Fibroblast of skin of back (primary cell): ENCODE measurements at places on chromosomes 1 and 21.
A peak's percentile ranks its signal among the peaks of the same experiment; 100 is the strongest.

- DNase-seq: no peak
Measured at GRCh38 chr1:240914506-240914905, 302.6 kb upstream of the GREM2 start.

DNA sequence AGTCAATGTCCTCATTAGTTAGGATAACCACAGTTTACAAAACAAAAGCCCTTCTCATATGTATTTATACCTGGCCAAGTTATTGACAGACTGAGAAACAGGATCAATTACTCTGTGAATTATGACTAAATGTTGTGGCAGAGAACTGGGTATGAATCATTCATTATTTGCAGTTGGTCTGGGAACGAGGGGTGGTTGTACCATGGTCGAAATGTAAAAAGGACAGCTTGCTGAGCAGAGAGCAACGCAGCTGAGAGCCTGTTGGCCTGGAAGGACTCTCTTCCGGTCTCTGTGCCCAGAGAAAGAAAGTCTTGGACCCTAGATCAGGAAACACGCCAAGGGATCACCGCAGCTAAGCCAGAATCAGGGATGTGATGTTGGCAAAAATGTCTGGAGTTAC lies 169.6 kb downstream of the DISC1 start:
- no peak for DNase-seq

GRCh38 chr1:200374569-200375295 lies 35.1 kb downstream of the ZNF281 start:
- peak; percentile 86 for DNase-seq

DNA sequence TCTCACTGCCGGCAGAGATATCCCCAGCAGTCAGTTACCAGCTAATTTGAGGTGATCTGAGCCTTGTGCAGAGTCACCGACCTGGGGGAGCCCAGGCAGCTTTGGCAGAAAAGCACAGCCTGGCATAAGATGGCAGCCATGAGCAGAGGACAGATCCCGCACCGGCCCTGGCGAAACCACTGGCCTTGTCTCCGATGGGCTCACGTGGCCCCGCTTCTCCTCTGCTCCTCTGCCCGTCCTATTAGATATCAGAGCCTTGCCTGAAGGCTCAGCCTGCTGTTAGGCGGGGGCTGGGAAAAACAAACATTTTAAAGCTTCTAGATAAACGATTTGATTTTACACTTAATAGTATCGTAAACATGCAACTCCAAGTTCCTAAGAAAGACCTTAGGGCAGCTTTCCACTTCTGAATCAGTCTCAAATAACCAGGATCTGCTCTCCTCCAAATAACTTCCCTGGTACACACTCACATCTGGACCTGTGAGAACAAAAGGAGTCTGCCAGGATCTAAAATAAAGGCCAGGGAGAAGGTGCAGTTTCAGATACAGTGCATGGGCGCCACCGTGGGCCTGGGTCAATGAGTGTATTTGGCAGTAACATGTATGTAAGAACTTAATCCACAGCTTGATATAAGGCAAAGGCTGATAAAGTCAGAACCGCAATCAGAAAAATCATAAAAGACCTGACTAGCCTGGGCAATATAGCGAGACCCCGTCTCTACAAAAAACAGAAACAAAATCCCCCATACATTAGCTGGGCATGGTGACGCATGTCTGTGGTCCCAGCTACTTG lies 10.0 kb downstream of the EDARADD start:
- no peak for DNase-seq

- no peak for DNase-seq
Measured at GRCh38 chr1:181504399-181504842, 21.1 kb downstream of the CACNA1E start.

DNA sequence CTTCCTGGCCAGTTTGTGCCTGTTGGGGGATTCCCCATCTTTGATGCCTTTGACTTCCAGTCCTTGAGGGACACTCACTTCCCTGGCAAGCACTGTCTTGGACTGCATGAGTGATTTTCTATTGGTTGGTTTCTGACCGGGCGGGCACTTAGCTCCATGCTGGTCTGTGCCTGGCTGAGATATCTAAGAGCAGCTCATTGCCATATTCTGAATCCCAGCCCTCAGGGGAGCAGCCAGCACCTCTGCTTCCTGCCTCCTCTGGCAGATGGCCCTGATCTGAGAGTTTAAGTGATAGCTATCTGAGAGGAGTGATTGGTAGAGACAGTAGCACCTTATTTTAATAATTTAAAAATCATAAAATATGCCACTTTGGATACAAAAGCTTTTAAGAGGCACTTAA lies 52.5 kb downstream of the DISC1 start:
- DNase-seq: no peak

DNA sequence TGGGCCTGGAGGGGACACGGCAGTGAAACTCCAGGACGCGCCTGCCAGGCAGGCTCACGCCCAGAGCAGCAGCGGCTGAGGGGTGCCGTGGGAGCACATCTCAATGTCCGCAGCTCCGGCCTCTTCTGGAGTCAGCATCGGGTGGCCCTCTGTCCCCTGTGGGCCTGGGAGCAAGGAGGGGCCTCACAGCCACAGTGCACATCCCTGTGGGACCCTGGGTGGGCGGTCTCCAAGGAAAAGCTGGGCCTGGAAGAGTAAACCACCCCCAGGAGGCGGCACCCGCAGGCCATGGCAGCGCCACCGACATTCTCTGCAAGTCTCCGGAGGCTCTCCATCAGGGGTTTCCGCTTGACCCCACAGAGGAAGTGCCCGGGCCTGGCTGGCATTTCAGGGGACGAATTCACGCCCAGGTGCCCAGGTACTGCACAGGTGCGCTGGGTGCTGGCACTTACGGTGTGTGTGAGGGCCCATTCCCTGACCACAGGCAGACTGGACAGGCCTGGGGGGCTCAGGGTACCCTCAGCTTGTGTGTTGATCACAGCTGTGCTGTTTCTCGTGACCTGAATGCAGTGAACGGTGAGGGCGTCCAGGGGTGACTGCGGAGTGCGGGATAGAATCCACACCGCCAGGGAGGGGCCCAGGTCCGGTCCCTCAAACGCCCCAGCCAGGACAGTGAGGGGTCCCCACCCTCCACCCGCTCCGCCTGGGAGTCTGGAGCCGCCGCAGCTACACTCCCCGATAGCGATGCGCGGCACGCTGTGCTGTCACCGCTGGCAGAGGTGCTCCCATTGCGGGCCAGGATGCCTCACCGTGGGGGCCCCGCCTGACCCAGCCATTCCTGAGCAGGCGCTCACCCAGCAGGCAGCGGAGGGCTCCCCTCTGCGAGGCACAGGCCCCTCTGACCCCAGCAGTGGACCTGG lies 16.6 kb upstream of the RNF223 start:
- DNase-seq: no peak

DNA sequence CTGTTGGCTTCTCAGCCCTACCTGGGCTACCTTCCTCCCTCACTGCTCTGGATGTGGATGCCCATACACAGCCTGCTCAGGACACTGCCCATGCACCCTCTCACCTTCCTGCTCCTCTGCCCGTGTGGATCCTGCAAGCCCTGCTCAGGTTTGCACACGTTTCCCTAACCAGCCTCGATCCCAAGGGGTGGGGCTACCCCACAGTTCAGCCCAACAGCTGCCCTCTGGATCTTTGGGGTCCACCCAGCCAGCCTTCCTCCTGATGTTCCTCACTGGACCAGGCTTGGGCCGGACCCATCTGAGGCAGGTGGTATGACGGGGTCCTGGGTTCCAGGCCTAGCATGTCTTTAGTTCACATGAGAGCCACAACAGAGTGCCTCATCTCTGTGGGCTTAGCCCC lies 4.7 kb downstream of the TMEM54 start:
- DNase-seq: no peak

GRCh38 chr1:22204989-22205913 lies 62.4 kb upstream of the WNT4 start:
- no peak for DNase-seq

- DNase-seq: peak; percentile 16
Measured at GRCh38 chr1:185487026-185487425, 170.0 kb upstream of the IVNS1ABP start.

DNA sequence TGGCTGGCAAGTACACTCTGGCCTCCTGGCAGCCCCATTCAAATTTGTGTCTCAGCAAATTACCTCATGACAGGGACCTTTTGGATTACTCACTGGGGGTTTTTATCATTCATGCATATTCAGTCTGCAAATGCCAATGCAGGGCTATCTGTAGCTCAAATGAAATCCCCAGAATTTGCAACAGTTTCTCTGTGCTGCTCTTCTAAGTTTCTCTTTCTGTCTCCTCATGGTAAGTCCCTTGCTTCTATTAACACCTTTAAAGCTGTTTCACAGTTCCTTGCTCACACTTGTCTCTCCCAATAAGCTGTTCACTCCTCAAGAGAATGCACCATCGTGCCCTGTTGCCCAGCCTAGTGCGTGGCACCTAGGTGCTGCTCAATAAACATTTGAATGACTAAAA lies 3.3 kb upstream of the FAM78B start:
- no peak for DNase-seq

GRCh38 chr1:29451368-29451892 lies 215.1 kb downstream of the PTPRU start:
- DNase-seq: no peak

DNA sequence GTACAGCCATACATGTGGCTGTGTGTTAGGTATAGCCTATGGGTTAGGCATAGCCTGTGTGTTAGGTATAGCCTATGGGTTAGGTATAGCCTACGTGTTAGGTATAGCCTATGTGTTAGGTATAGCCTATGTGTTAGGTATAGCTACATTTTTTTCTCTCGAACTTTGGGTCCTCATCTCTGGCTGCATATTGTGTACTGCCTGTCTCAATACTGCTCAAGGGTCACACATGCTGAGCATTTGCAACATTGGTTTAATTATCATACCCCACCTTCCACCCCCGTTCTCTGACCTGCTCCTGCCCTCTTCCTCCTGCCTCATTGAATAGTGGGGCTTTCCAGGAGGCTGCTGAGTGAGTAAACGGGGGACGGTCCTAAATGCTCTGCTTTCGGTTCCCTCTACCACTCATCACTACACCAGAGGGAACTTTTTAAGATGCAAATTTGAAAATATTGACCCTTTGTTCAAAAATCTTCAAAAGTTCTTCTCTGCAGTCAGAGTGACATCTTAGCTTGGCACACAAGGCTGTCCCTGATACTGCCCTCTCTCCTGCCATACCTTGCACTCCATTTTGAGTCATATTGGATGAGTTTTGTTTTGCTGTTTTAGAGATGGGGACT lies 17.8 kb downstream of the OR2B11 start:
- DNase-seq: no peak

DNA sequence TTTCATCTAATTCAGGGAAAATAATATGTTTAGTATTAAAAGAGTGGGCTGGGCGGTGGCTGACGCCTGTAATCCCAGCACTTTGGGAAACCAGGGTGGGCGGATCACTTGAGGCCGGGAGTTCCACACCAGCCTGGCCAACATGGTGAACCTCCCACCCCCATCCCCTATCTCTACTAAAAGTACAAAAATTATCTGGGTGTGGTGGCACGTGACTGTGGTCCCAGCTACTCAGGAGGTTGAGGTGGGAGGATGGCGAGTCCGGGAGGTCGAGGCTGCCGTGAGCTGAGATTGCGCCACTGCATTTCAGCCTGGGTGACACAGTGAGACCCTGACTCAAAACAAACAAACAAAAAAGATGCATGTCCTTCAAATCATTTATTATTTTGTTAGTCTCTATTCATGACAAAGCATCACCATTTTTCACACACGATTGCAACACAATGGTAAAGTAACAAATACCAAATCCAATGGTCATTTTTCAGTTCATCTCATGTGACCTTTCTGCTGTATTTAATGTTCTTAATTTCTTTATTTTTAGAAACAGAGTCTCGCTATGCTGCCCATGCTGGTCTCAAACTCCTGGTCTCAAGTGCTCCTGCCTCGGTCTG lies 1.0 kb downstream of the MSH4 start:
- no peak for DNase-seq

- DNase-seq: no peak
Measured at GRCh38 chr1:221800831-221801230, 58.9 kb upstream of the DUSP10 start.

GRCh38 chr1:82690411-82690810 lies 889.7 kb downstream of the ADGRL2 start:
- no peak for DNase-seq

DNA sequence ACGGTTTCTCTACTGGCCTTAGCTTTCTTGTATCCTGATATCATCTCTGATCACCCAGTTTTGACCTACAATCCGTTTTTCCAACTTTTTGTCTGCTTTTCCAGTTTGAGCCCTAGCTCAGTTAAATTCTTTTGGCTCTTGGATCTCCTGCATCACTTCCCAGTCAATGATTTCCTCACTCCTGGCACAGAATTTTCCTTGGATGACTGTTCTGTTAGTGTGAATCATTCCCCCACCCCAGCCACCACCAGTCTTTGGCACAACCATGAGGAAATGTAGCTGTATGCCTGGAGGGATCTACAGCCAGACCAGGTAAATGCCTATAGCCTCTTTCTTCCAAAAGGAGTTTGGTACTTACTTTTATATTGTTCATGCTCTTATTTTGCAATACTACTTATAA lies 187.2 kb upstream of the PTGFR start:
- peak; percentile 86 for DNase-seq

DNA sequence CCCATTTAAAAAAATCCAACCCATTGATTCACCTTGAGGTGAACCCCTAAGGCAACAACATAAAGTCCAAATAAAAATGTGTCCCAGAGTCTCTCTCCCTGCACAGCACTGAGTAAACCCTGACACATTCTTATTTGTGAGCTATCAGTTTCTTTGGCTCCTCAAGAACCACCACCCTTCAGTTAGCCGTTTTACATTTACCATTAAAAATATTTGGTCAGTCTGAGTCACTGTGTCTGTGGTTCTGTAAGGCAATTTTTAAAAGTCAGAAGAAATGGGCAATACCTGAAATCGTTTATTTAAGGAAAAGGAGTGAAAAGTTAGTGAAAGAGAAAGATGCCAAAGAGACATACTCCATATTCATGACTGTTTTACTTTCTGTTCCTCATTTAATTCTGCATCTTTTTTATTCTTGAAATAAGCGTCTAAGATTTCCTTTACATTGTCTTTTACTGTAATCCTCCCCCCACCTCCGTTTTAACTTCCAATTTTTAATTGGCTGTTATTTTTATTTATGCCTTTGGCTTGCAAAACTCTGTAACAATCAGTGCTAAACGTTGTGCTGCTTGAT lies 91.7 kb upstream of the IVNS1ABP start:
- DNase-seq: peak; percentile 25
